Stimulated activated CD4-positive, alpha-beta T cell treated with anti-CD3 and anti-CD28 coated beads, TNF-alpha, amount 100 ng/mL, for 24 hours (primary cell): ENCODE measurements at places on chromosomes 11 and 22.

DNA sequence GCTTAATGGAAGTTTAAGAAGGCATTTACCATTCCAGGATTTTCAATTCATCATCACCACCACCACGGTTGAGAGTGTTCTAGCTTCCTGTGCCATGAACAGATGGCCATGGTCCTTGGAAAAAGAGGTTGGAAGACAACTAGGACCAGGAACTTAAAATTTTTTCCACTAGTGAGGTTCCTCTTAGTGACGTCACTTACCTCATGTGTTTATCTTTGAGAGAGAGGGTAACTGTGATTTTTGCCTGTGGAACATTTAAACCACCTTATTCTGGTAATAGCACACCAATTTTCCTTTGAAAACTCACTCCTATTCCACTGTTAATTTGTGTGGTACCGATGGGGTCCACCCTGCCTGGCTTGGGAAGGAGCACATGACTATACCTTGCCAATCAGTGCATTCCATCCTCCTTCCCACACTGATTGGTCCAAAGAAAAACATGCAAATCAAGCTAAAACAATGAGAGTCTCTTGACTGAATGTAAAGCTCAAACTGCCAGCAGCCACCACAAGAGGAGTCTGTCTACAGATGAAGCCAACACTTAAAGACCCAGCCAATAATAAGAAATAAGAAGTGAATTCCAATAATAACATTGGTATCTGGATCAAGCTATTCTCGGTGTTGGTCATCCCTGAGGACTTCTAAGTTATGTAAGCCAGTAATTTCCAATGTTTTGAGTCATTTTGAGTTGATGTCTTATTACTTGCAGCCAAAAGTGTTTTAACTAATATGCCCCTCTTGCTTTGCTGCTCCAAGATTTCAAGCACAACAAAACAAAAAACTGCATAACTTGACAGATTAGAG lies 111.8 kb downstream of the MPPED2 start:
- DNase-seq, result no peak

GRCh38 chr11:65696802-65697552 lies 15.1 kb upstream of the KAT5 start:
- DNase-seq, result no peak

DNA sequence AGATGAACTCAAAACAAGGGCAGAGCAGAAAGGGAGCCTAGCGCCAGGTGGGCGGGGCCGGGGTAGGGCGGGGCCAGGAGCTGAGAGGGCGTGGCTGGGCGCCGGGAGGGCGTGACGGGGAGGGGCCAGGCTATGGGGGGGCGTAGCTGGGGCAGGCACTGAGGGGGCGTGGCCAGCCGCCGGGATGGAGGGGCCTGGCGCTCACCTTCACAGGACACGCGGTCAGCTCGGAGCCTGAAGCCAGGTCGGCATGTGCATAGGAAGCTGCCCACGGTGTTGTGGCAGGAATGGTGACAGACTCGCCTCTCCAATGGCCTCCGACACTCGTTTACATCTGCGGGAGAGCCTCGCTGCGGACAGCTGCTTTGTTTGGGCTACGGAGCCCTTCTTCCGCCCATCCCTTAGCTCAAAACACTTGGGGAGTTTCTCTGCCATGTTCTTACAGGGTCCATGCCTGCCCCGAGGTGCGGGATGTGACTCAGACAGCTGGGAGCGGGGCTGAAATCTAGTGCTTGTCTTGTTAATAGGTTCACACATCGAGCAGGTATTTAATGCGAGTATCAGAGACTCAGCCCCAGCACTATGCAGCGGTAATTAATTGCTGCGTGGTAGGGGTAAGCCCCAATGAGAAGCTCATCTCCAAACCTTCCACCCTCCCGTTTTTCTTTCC lies 13.4 kb downstream of the VWCE start:
- DNase-seq, result no peak

DNA sequence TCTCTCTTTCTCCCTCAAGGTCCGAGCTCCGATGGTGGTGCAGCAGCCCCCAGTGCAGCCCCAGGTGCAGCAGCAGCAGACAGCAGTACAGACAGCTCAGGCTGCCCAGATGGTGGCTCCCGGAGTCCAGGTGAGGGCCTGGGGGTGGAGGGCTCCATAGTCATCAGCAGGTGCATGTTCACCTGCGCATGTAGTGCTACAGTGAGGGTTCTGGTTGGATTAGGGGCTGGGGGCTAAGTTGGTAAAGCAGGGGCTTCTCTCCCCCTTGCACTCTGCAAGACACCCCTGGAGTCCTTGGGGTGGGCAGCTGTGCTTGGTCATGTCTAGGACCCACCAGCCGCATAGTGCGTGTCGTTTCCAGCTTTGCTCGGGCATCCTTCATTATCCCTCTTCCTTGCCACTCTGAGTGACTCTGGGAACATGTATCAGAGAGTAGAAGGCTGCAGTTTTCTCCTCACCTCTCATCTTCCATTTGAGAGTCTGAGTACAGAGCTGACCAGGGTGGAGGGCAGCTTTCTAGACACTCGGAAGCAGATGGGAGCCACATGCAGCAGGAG lies 61.2 kb downstream of the MED15 start:
- no peak for DNase-seq

DNA sequence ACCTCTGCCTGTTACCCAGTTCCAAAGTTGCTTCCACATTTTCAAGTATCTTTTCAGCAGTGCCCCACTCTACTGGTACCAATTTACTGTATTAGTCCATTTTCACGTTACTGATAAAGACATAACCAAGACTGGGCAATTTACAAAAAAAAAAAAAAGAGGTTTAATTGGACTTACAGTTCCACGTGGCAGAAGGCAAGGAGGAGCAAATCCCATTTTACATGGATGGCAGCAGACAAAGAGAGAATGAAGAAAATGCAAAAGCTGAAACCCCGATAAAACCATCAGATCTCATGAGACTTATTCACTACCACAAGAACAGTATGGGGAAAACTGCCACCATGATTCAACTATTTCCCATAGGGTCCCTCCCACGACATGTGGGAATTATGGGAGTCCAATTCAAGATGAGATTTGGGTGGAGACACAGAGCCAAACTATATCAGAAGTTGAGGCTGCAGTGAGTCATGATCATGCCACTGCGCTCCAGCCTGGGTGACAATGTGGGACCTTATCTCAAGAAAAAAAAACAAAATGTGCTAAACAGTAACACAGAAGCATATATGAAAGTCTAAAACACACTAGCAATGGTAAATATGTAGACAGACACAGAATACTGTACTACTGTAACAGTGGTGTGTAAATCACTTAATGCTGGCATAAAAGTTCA lies 190.3 kb upstream of the ZC3H12C start:
- DNase-seq, result no peak

GRCh38 chr11:129141748-129142523 lies 50.2 kb downstream of the ARHGAP32 start:
- DNase-seq, result no peak

- DNase-seq, result no peak
These were observed 9.0 kb upstream of the COMT start for GRCh38 chr22:19932367-19933206.

DNA sequence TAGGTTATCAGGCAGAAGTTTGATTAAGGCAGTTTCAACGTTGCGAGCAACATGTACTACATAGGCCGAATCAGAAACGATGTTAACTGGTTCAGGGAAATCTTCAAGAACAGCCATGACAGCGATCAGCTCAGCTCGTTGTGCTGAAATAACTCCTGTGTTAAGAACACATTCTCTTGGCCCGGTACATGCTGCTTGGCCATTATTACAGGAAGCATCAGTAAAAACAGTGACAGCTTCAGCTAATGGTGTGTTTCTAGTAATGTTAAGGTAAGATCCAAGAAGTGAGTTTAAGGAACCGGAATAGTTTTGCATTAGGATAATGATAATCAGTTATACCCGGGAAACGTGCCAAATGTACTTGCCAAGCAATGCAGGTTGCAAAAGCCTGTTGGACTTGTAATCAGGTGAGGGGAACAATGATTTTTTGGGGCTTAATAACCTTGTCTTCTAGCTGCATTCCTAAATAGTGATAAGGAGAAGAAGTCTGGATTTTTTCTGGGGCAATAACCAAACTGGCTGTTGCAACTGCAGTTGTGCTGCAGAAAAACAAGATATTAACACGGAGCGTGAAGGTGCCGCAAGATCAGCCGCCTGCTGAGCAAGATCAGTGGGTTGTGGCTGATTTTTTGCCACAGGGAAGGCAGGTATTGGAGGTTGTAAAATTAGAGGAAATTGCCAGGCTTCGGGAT lies 14.3 kb downstream of the OR52K1 start:
- no peak for DNase-seq

DNA sequence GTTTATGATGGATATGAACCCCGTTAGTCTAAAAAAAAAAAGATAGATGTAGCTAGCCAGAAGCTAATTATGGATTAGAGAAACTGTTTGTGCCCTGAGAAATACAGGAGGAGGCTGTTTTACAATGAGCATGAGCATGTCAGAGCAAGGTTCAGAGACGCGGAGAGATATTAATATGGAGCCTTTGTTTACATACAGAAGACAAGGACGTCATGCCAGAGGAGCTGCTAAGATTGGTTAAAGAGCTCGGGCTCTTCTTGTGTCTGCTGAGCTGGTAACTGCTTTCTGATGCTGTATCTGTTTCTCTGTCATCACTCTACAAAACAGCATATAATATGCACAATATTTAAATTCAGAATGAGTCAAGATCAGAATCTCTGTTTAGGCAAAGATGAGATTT lies 24.9 kb upstream of the CCDC89 start:
- no peak for DNase-seq

GRCh38 chr11:78688460-78688859 lies 113.8 kb upstream of the NARS2 start:
- no peak for DNase-seq

DNA sequence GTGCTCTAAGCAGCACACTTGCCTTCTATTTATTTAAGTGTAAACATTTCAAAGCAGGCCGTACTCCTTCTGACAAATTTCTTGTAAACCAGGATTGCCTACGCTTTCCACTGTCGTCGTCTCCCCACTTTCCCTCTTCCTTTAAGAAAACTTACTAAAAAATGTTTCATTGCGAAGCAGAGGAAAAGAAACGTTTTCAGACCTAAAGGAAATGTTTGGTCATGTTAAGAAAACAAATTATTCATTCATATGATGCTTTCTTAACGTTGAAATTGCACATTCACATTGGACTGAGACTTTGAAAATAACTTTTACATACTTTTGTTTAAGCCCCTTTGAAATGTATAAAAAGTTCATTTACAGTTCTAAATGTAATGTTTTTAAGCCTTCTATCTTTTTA lies 106.0 kb downstream of the EMSY start:
- DNase-seq, result no peak

DNA sequence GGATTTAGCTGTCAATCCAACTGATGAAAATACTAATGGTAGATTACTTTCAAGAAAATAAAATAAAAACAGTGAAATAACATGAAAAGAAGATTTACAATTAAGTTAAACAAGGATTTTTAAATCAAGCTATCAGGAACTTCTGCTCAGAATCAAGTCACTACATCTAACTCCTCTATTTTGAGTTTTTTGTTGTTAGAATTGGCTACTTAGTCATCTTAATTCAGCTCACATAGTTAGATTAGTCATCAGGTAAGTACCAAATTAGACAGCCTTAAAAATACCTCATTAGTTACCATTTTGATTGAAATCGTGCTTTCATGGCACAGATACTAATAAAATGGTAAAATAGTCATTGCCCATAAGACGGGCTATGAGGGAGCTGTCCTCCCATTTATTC lies 35.8 kb downstream of the BTG4 start:
- DNase-seq, result no peak

DNA sequence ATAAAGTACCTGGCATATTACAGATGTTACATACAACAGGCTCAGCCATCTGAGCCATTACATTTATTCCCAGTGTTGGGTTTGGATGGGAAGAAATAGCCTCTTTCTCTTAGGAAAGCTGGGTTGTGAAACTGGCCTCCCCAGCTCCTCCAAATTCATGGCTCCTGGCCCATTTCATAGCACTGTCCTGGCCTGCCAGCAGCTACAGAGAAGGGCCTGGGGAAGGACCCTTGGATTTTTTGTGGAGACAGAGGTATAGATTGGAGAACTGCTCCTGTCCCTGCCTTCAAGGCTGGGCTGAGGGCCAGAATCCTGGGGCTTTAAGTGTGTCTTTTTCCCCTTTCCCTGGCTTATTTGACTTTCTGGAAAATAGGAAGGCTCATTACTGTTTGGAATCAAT lies 18.0 kb downstream of the PKNOX2 start:
- DNase-seq, result no peak
